ENCODE measurements at places on chromosomes 7 and 10.

GRCh38 chr7:69738396-69738951, 140.2 kb downstream of the AUTS2 start:
- no peak for DNase-seq

DNA sequence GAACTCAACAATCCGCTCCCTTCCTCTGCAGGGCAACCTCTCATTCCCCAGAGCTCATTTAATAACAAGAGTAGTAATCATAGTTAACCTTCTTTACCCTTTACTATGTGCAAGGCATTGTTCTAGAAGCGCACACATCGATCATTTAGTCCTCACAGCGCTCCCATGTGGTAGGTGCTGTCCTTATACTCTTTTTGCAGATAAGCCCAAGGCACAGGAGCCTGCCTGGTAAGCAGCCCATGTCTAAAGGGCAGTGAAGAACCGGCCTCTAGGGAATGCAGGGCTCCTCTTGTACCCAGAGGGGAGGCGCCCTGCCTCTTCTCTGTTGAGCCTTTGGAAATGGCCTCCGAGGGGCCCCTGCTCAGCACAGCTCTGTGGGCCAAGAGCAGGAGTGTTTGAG, 14.3 kb downstream of the CHST3 start:
- DNase-seq = peak; percentile 54

DNA sequence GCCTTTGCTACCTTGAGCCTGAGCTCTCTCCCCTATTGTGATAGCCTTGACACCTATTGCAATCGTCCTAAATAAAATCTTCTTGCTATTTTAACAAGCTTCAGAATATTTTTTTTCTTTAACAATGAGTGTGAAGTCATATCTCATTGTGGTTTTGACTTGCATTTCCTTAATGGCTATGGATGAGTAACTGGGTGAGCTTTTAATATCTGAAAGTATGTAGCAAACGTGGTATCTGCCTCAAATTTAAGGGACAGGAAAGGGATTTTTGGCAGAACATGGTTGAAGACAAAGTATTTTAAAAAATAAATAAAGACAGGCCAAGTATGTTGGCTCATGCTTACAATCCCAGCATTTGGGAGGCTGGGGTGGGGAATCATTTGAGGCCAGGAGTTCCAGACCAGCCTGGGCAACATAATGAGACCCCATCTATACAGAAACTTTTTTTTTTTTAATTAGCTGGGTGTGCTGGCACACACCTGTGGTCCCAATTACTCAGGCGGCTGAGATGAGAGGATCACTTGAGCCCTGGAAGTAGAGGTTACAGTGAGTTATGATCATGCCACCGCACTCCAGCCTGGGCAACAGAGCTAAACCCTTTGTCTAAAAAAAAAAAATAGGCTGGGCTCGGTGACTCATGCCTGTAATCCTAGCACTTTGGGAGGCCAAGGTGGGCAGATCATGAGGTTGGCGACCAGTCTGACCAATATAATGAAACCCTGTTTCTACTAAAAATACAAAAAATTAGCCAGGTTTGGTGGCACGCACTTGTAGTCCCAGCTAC, 319.3 kb upstream of the NRP1 start:
- DNase-seq = no peak

GRCh38 chr7:143325240-143325639, 9.3 kb downstream of the CLCN1 start:
- DNase-seq = no peak

DNA sequence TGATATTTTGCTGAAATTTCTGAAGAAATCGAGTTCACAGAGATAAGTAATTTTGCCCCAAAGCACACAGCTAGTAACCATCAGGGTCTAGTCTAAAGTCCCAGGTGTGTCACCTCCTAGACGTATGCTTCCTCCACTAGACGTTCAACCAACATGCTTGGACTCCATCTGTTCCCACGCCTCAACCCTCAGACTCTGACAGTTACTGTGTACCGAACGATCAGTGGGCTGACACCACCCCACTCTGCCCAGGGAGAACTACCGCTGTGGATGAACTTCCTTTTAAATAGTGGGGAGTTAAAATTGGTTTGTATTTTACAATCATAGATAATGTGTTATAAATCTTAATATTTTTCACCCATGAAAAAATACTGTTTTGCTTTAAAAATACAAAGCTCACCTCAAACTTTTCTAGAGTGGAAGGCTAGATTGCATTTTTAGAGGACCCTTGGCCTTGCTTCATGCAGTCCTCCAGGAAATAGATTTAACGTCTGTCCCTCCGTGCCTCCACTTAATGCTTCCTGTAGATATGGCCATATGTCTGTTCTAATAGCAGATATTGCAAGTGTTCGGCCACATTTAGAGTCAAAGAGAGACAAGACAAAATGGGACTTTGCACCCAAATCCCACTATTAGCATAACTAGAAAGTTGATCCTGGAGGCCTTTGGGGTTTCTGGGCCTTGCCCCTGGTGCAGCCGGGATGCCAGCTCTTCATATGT, 91.4 kb upstream of the ZPBP start:
- no peak for DNase-seq
